ENCODE measurements at places on chromosomes 3 and 15.

- no peak for DNase-seq
Measured at GRCh38 chr3:188690064-188690463, 481.7 kb upstream of the TPRG1 start.

GRCh38 chr3:33975463-33975862, 177.0 kb downstream of the PDCD6IP start:
- DNase-seq, result no peak

GRCh38 chr15:47607695-47608094, 109.6 kb upstream of the SEMA6D start:
- no peak for DNase-seq

GRCh38 chr3:152496286-152496685, 227.6 kb downstream of the MBNL1 start:
- no peak for DNase-seq

GRCh38 chr3:113514265-113514769, 639 bp downstream of the SPICE1 start:
- no peak for DNase-seq

- peak; percentile 65 for DNase-seq
Measured at GRCh38 chr3:37862219-37862902, 681 bp downstream of the CTDSPL start.

- DNase-seq, result no peak
Measured at GRCh38 chr3:37611771-37612170, 249.9 kb upstream of the CTDSPL start.

GRCh38 chr3:16738451-16738850, 133.2 kb upstream of the DAZL start:
- DNase-seq, result no peak

- no peak for DNase-seq
Measured at GRCh38 chr3:68089572-68090011, 435.2 kb upstream of the SUCLG2 start.
